Natural killer cell treated with Interleukin-12 subunit alpha and Interleukin-12 subunit beta and Interleukin-15 and Interleukin-18, amount 100 ng/mL, for 72 hours (primary cell): ENCODE measurements at places on chromosomes 7 and 10. TPM values are rescaled to one million over a fixed set of nuclear protein-coding genes. Genes with fewer than 3 reads are reported as not detected.

- H3K4me3 ChIP-seq = peak overlapping the region; percentile 54
- peaks cover 37% of the 10 kb centered on the region for H3K4me1 ChIP-seq
- DNase-seq = no peak
- peak overlapping the region; percentile 87 for H3K27ac ChIP-seq
- no peaks in the 10 kb centered on the region for H3K27me3 ChIP-seq
- H3K36me3 ChIP-seq = no peaks in the 10 kb centered on the region
Observed at GRCh38 chr10:3902809-3903410, 117.9 kb upstream of the KLF6 start.

DNA sequence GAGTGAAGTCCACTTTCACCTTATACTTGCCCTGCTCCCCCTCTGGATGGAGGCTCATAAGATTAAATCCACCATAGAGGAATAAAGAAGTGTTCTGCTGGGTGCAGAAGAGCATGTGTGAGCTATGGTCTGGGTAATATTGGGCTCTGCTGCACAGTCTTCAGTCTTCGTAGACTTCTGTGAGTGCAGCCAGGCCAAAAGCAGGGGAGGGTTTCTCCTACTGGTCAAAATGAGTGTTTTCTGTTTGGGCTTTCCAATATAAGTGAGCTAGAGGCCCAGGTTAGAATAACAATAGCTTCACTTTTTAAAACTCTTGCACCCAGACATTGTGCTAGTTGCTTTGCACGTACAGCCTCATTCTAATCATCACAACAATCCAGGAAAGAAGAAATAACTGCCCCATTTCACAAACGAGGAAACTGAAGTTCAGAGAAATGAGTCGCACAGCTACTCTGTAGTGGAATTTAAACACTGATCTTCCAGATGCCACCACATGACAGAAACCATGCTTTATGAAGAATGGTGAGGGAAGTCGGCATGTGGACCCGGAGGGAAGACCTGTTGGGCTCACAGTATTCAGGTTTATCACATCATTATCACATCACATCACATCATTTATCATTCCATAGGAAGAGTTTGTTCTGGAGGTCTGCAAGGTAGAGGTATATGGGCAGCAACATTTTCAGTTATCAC is 23.8 kb upstream of the MSMB start:
- no peaks in the 10 kb centered on the region for H3K36me3 ChIP-seq
- H3K27ac ChIP-seq = no peak overlapping the region
- no peak overlapping the region for H3K4me3 ChIP-seq
- H3K27me3 ChIP-seq = peaks cover 11% of the 10 kb centered on the region
- no peak for DNase-seq

- DNase-seq = no peak
- H3K27ac ChIP-seq = no peak overlapping the region
- H3K4me1 ChIP-seq = peaks cover 23% of the 10 kb centered on the region
- H3K27me3 ChIP-seq = no peaks in the 10 kb centered on the region
- H3K36me3 ChIP-seq = no peaks in the 10 kb centered on the region
Observed at GRCh38 chr7:105249216-105249615, 139.5 kb downstream of the SRPK2 start.

GRCh38 chr10:59885430-59886134 is 20.8 kb downstream of the CCDC6 start:
- peaks cover 8% of the 10 kb centered on the region for H3K36me3 ChIP-seq
- peak overlapping the region; percentile 90 for H3K4me3 ChIP-seq
- H3K27ac ChIP-seq = peak overlapping the region; percentile 93
- peaks cover 85% of the 10 kb centered on the region for H3K4me1 ChIP-seq
- H3K27me3 ChIP-seq = no peaks in the 10 kb centered on the region

Gene SH2B2
- 4.9 TPM for total RNA-seq

Gene SEMA3A
- 5.0 TPM for total RNA-seq

Gene TSPAN14
- 76.6 TPM for total RNA-seq
